Activated CD8-positive, alpha-beta memory T cell treated with anti-CD3 and anti-CD28 coated beads for 24 hours (primary cell): ENCODE measurements at places on chromosomes 11 and 22.

DNA sequence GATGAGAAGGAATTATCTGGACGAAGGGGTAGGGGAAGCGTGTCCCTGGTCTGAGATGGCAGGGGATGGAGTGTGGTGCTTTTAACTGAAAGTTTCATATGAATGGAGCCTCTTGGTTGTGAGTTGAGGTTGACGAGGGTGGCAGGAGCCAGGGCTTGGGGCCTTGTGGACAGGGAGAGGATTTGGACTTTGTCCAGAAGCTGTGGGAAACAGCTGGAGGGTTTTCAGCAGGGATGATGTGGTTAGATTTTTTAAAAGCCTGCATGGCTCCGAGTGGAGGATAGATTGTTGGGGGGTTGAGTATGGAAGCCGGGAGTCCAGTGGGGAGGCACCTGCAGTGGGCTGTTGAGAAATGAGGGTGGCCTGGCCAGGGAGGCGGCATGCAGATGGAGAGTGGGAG is 24.8 kb downstream of the MYO7A start:
- DNase-seq, result no peak

- DNase-seq, result no peak
Measured at GRCh38 chr11:24594401-24594800, 97.5 kb downstream of the LUZP2 start.

- no peak for DNase-seq
Measured at GRCh38 chr11:44701276-44701675, 25.5 kb upstream of the TSPAN18 start.

DNA sequence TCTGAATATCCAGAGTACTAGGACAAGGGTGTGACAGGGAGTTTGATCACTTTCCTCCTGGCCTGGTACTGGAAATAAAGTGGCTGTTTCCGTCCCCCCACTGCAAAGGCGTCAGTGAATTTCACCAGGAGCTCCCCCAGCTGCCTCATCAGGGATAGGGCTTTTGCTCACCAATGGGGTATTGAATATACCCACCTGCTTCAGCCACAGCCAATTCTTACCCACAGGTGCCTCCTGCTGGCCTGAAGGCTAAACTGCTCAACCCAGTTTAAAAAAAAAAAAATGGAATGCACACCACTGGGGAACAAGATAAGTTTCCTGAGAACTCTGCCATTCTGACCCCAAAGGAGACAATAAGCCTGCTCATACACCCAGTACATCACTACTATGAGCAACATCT is 65.3 kb upstream of the MS4A8 start:
- DNase-seq, result no peak

DNA sequence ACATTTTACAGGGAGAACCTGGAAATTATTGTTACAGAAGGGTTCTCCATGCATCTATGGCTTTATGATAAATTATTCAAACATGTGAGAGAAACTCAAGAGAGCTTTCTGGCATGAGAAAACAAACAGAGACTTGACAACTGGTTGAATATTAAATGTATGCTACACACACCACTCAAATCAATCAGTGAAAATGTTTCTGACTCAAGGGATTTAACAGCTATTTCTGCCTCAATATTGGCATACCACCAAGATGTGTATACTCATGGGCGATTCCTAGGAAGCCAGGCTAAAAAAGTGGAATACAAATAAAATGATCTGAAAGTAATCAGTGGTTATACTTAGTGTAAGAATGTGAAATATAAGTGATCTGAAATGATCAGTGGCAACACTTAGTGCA is 15.8 kb upstream of the OR51T1 start:
- DNase-seq, result no peak

- no peak for DNase-seq
Measured at GRCh38 chr11:71485063-71485399, 32.0 kb downstream of the NADSYN1 start.
